Activated CD4-positive, alpha-beta T cell treated with anti-CD3 and anti-CD28 coated beads for 24 hours (primary cell): ENCODE measurements at places on chromosomes 3 and 15.

- no peak for DNase-seq
These were observed 46.2 kb upstream of the NR2C2 start for GRCh38 chr3:14900881-14901873.

DNA sequence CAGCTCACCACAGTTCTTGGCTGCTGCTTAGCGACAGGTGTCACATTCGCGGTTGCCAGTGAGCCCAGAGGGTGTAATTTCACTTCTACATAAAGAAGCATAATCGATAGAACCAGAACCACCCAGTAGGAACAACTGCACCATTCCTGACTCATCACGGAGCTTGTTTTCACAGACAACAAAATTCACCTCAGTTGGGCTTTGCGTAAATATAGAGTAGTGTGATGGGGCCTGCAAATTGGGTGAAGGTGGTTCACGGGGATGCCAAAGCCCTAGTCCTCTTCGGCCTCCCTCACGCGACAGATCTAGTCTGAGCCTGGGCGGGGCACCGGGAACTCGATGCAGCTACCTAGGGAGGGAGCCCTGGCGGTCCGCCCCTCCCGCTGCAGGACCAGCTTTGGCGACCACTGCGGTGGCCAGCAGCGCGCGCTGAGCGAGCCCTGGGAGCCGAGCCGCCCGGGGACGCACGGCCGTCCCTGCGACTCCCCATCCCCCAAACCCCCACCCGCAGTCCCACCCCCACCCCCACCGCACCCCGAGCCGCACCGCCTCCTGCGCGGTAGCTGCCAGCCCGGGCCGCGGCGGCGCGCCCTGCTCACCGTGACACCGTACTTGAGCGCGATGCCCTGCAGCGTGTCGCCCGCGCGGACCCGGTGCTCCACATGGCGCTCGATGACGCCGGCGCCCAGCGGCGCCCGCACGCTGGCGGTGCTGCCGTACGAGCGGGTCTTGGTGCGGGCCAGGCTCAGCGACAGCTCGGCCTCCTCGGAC is 519 bp downstream of the LYSMD2 start:
- no peak for DNase-seq

DNA sequence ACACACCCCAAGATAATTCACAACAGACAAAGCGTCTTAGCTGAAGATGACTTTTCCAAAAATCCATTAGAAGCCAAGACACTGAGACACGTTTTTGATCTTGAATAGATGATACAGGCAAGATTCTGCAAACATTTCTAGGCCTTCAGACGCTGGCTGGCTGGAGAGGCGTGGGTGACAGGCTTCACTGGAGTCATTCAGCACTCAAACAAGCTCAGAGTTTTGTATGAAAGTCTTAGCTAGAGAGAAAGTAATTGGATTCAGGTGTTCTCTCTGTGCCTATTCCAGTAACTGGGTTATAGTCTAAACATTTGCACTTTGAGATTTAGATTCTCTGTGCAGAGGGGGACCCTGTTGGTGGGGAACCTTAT is 147.7 kb upstream of the BHLHE40 start:
- no peak for DNase-seq

- DNase-seq, result no peak
These were observed at the start of gene LIPH for GRCh38 chr3:185552358-185552877. TSS of gene LIPH (minus strand) at chr3:185552588. CDS start at chr3:185552471, 117 bp downstream.

DNA sequence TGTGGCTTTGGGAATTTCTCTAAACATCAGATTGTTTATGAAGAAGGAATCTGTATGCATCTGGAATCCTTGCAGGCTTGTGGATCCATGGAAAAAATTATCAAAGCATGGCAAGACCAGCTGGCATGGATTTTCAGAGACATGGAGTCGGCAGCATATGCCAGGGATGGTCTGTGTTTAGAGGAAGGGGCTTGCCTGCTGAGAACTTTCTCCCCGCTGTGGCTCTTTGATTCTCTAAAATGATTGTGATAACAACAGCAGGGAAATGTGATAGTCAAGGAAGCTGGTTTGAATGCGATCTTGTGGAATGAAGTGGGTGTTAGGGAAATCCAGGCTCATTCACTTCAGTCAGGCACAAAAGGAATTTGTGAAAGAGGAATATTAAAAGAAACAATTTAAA is 245.7 kb upstream of the THRB start:
- no peak for DNase-seq
